ENCODE measurements at places on chromosomes 13 and 19. TPM values are rescaled to one million over a fixed set of nuclear protein-coding genes. Genes with fewer than 3 reads are reported as not detected.

Gene BCAM
- total RNA-seq, result 63.9 TPM

Gene MTUS2
- total RNA-seq, result not detected

Gene C19orf38
- total RNA-seq, result not detected

Gene MBD3L3
- total RNA-seq, result not detected

Gene F10
- total RNA-seq, result not detected
